ENCODE measurements at places on chromosomes 11 and 22. TPM values are rescaled to one million over a fixed set of nuclear protein-coding genes. Genes with fewer than 3 reads are reported as not detected.

- peak overlapping the region; percentile 62 for H3K27ac ChIP-seq
- peak; percentile 33 for DNase-seq
- no peaks in the 10 kb centered on the region for H3K27me3 ChIP-seq
- H3K36me3 ChIP-seq: no peaks in the 10 kb centered on the region
- H3K4me3 ChIP-seq: peak overlapping the region; percentile 59
Observed at GRCh38 chr11:46338988-46339666, 8.1 kb upstream of the DGKZ start.

GRCh38 chr11:11324090-11324489, 29.0 kb downstream of the CSNK2A3 start:
- H3K4me1 ChIP-seq: no peaks in the 10 kb centered on the region
- no peak overlapping the region for H3K27ac ChIP-seq
- no peaks in the 10 kb centered on the region for H3K36me3 ChIP-seq
- no peak for DNase-seq
- H3K27me3 ChIP-seq: no peaks in the 10 kb centered on the region

DNA sequence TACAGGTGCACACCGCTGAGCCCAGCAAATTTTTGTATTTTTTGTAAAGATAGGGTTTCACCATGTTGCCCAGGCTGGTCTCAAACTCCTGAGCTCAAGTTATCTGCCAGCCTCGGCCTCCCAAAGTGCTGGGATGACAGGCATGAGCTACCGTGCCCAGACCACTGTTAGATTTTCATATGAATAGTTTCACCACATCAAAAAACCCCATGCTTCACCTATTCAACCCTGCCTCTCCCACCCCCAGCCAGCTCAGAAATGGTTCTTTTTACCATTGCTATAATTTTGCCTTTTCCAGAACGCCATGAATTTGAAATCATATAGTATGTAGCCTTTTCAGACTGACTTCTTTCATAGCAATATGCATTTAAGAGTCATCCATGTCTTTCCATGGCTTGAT, 37.9 kb downstream of the CDPF1 start:
- no peaks in the 10 kb centered on the region for H3K27me3 ChIP-seq
- H3K4me1 ChIP-seq: no peaks in the 10 kb centered on the region
- DNase-seq: no peak

GRCh38 chr11:86314636-86315035, 12.6 kb downstream of the HIKESHI start:
- H3K27me3 ChIP-seq: no peaks in the 10 kb centered on the region
- H3K4me3 ChIP-seq: no peak overlapping the region

GRCh38 chr22:24883432-24883831, 63.1 kb downstream of the LHFPL7 start:
- H3K27ac ChIP-seq: no peak overlapping the region
- no peak for DNase-seq
- H3K36me3 ChIP-seq: no peaks in the 10 kb centered on the region

The SLC5A4 gene
- polyA plus RNA-seq: 0.03 TPM

DNA sequence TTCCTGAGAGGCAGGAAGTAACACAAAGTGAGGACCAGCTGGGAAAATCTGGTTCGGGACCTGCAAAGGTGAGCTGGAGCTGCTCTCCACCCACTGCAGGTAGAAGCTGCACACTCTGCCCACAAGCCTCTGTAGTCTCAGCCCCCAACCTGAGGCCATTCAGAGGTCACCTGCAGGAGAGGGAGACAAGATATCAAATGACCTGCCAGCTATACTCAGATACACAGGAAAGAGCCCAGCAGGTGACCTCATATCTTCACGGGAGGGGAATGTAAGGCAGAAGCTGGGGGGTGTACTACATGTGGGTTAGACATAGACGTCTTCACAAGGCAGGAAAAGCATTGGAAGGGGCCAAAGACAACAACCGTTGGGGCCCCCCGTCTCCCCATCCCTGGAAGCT, 86.1 kb downstream of the APIP start:
- no peaks in the 10 kb centered on the region for H3K4me1 ChIP-seq
- no peaks in the 10 kb centered on the region for H3K36me3 ChIP-seq
- no peak overlapping the region for H3K27ac ChIP-seq
- no peak overlapping the region for H3K4me3 ChIP-seq
- DNase-seq: no peak

DNA sequence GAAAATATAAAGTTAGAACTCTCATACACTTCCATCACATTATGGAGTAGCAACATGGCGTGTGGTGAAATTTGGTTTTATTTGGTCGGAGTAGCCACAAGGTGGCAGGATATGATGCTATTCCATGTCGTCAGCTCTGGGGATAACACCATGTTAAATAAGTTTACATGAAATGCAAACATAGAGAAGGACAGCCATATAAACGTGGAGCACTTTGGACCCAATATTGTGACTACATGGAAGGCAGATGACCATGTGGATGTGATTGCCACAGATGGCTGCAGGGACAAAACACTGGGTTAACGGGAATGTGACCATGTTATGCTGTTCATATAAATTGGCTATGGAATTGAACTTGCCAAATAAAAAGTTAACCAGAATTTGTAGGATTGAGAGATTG, 21.0 kb downstream of the OR5M11 start:
- no peaks in the 10 kb centered on the region for H3K36me3 ChIP-seq
- H3K27ac ChIP-seq: no peak overlapping the region
- no peaks in the 10 kb centered on the region for H3K4me1 ChIP-seq
- no peak for DNase-seq

- no peaks in the 10 kb centered on the region for H3K4me1 ChIP-seq
- H3K36me3 ChIP-seq: no peaks in the 10 kb centered on the region
- DNase-seq: no peak
Observed at GRCh38 chr11:121039971-121040613, 16.2 kb downstream of the TBCEL start.

GRCh38 chr11:76083563-76084451, 122.5 kb downstream of the WNT11 start:
- H3K36me3 ChIP-seq: no peaks in the 10 kb centered on the region
- H3K27ac ChIP-seq: peak overlapping the region; percentile 62
- no peak overlapping the region for H3K4me3 ChIP-seq
- DNase-seq: no peak

GRCh38 chr22:36546932-36547331, 18.0 kb upstream of the EIF3D start:
- H3K27me3 ChIP-seq: peaks cover 7% of the 10 kb centered on the region
- H3K4me3 ChIP-seq: no peak overlapping the region
- no peaks in the 10 kb centered on the region for H3K4me1 ChIP-seq
- H3K27ac ChIP-seq: no peak overlapping the region
- no peaks in the 10 kb centered on the region for H3K36me3 ChIP-seq

DNA sequence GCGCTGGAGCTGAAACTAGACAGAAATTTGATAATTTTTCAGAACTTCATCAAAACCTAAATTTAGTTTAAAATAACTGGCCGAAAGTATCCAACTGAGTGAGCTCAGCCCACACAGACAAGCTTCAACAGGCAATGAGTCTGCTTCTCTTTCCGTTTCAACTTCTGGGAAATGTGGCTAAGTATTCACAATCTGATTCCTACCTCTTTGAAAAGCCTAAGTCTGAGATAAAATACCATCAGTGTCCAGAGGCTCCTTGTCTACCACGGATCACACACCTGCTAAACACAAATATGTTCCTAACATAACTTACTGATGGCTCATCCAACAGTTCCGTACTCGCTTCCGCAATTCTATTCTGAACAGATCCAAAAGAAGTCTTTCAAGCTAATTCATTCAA, 8.5 kb downstream of the SIK3 start:
- no peak for DNase-seq
- peaks cover 25% of the 10 kb centered on the region for H3K4me1 ChIP-seq
- H3K27ac ChIP-seq: no peak overlapping the region
- H3K4me3 ChIP-seq: no peak overlapping the region
- no peaks in the 10 kb centered on the region for H3K36me3 ChIP-seq

- no peak for DNase-seq
- no peaks in the 10 kb centered on the region for H3K27me3 ChIP-seq
- peaks cover 8% of the 10 kb centered on the region for H3K4me1 ChIP-seq
- H3K4me3 ChIP-seq: no peak overlapping the region
Observed at GRCh38 chr11:111745719-111746504, 20.3 kb downstream of the PPP2R1B start.

DNA sequence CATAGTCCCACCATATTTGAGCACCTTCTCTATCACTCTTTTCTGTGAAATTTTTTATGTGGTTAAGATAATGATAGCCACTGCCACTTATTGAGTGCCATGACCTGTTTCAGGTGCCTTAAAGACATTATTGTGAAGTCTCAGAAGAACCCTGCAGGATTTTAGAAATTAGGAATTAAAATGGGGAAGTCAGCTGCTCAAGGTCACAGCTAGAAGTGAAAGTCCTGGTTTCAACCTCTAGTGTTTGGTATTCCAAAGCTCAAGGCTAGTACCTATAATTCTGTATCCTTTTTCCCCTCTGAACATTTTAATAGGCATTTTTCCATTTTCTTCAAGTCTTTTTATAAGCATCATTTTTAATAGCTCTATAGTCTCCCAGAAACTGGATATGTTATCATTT, 9.0 kb upstream of the RRM1 start:
- H3K4me3 ChIP-seq: no peak overlapping the region
- no peak overlapping the region for H3K27ac ChIP-seq
- no peaks in the 10 kb centered on the region for H3K4me1 ChIP-seq

DNA sequence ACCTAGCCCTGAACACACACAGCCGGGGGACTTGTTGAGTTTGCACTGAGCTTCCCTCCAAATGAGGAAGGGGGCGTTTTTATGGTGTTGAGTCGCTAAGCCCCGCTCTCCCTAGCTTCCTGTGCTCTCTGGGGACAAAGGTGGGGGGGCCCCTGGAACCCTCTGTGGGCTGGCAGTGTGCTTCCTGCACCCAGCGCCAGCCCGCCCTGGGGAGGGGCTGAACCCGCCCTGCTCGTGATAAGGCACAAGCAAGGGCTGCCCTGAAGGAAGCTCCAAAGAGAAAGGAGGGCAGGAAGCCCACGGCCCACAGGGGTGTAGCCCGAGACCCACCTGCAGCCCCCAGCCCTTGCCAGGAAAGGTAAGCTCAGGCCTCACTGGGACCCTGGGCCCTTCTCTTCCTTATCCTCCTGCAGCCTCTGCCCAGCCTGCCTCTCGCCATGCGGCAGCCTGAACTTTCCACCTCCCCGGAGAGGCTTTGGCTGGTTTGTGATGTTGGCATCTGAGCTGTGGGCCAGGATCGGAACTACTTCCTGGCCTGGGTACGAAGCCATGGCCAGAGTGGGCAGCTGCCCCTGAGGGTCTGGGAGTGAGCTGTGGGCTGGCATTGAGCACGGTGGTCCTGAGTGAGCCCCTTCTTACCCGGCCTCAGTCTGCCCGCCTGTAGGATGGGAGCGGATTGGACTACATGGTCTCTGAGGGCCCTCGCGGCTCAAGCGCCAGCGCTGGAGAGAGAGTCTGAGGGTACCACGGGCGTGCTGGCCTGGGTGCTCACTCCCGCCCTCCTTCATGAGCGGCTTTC, at the start of gene FERMT3:
Gene FERMT3, plus strand, starts transcription at position 265 of the 799 bp plus-strand sequence. CDS start 644 bp downstream, outside the sequence.
- H3K27ac ChIP-seq: peak within 1 kb of the TSS; percentile 71
- peak within 1 kb of the TSS; percentile 58 for H3K4me3 ChIP-seq
- DNase-seq: peak; percentile 67
- H3K36me3 ChIP-seq: peaks cover 7% of the 10 kb centered on the region

DNA sequence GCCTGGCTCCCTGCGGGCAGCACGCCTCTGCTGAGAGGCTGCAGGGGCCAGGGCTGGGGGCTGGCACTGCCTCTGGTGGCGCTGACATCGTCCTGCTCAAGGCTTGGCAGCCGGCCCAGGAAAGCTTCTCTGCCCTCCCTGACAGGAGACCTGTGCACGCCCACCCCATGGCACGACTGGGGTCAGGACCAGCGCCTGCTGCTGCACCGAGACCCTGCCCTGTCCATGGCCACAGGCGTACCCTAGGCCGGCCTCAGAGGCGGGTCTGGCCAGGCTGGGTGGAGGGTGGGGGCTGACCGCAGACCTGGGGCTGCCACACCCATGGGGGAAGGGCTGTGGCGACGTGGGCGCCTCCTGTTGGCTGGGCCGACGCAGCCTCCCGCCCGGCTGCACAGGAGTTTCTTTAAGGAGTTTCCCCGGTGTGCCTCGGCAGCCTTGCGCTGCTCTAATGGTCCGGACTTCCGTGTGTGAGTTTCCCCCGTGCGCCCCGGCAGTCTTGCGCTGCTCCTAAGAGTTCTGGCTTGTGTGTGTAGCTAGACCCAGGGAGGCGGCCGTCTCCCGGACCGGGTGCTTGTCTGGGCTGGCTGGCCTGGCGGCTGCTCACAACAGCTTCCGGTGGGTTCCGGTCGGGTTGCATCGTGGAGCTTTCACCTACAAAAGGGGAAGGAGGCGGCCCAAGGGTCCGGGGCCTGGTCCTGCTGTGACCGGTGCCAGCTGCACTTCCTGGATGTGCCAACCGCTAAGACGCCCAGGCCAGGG, 4.6 kb downstream of the TRABD start:
- peak overlapping the region; percentile 50 for H3K4me3 ChIP-seq
- H3K4me1 ChIP-seq: peaks cover 19% of the 10 kb centered on the region
- peaks cover 2% of the 10 kb centered on the region for H3K36me3 ChIP-seq

The SYT12 gene
- polyA plus RNA-seq: 0.18 TPM

- DNase-seq: no peak
- no peaks in the 10 kb centered on the region for H3K36me3 ChIP-seq
- H3K27me3 ChIP-seq: peaks cover 6% of the 10 kb centered on the region
- no peaks in the 10 kb centered on the region for H3K4me1 ChIP-seq
- no peak overlapping the region for H3K4me3 ChIP-seq
- H3K27ac ChIP-seq: no peak overlapping the region
Observed at GRCh38 chr11:126926376-126926791, 74.2 kb downstream of the KIRREL3 start.

DNA sequence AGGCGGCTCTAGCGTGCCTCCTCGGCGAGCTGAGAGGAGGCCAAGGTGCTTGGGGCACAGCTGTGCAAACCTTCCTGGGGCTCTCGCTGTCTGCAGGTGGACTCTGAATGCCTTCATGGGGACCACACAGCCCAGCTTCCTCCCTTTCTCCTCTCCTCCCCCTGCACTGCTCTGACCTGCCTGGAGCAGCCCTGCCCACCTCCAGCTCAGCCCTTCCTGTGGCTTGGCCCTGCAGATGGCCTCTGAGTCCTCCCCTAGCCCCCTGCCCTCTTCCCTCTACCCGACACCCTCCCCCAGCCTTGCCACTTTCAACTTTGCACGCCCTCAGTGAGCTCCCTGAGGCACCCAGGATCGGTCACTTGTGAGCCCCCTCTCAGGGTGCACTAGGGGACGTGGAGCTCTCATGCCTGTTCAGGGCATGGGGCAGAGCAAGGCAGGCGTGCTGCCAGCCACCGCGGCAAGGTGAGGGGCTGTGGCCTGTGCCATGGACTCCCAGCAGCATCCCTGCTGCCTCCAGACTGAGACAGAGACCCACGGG, 31.4 kb downstream of the PPM1F start:
- no peaks in the 10 kb centered on the region for H3K4me1 ChIP-seq
- H3K27ac ChIP-seq: no peak overlapping the region
- DNase-seq: peak; percentile 28
- no peaks in the 10 kb centered on the region for H3K27me3 ChIP-seq

The CRYAB gene
- polyA plus RNA-seq: 11,496 TPM

The XKR3 gene
- polyA plus RNA-seq: not detected

- H3K27ac ChIP-seq: no peak overlapping the region
- H3K4me1 ChIP-seq: peaks cover 30% of the 10 kb centered on the region
- no peaks in the 10 kb centered on the region for H3K36me3 ChIP-seq
- no peak overlapping the region for H3K4me3 ChIP-seq
Observed at GRCh38 chr11:35814081-35814695, 129.7 kb upstream of the LDLRAD3 start.

DNA sequence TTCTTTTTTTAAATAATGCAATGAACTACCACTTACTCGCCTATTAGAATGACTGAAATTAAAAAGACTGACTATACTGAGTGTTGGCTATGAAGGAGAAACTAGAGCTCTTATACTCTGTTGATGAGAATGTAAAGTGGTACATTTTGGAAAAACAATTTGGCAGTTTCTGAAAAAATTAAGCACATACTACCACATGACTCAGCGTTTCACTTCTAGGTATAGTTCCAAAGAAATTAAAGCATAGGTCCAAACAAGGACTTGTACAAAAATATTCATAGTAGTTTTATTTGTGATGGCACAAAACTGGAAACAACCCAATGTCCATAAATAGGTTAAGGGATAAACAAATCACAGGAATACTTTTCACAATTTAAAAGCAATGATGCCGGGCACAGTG, 22.4 kb upstream of the SLC29A2 start:
- H3K27me3 ChIP-seq: no peaks in the 10 kb centered on the region
- H3K27ac ChIP-seq: no peak overlapping the region
- H3K36me3 ChIP-seq: no peaks in the 10 kb centered on the region
